ENCODE measurements at places on chromosomes 2 and 18.

GRCh38 chr2:166167449-166167848, 39.6 kb upstream of the SCN1A start:
- no peak for DNase-seq

DNA sequence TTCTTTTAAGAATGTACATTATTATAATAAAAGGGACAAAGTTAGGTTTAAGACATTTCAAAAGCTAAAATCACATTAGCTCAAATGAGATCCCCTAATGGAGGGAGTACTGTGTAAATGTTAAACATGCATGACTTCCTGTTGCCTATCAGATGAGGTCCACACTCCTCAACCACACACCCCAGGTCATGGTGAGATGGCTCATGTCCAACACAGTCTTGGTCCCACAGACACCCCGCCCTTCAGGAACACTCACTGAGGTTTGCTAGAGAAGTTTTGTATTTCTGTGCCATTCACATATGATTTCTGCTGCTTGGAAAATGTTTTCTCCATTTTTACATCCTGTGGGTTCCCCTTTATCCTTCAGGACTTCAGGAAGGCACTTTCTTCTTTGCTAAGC, 491.0 kb downstream of the SOX11 start:
- DNase-seq: no peak

- no peak for DNase-seq
Measured at GRCh38 chr2:157872791-157873190, 3.3 kb downstream of the ACVR1 start.

- DNase-seq: no peak
Measured at GRCh38 chr18:22765896-22766295, 167.2 kb upstream of the RBBP8 start.

- no peak for DNase-seq
Measured at GRCh38 chr2:197179744-197180498, 130.7 kb downstream of the ANKRD44 start.

- DNase-seq: no peak
Measured at GRCh38 chr2:69764286-69765095, 22.6 kb downstream of the ANXA4 start.

DNA sequence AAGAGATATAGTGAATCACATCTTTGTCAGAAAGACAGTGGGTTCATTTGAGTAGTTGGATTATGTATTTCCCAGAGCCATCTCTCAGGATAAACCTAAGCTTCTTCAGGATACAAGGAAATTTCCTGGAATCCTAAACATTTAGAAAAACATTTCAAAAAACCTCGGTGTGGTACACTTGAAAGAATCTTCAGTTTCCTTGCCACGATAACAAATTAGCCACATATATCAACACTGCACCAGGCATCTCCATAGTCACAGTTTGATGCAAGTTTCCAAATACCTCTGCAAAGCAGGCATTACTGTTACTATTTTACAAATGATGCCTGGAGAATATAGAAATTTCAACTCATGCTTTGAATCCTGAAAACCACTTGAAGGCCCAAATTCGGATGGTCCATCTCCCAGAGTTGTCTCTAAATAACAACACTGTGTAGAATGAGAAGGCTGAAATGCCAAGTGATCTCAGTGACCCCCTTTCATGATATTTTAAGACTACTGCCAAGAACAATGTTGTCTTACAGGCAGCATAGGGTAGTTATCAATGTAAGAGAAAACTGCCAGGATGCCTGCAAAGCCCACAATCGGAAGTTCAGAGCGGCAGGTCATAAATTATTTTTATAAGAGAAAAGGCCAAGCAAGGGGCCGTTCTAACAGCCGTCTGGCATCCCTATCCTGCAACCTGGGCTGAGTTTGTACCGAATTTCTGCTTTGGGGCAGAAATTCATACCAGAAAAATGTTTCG, 307.9 kb downstream of the TXNL1 start:
- no peak for DNase-seq

DNA sequence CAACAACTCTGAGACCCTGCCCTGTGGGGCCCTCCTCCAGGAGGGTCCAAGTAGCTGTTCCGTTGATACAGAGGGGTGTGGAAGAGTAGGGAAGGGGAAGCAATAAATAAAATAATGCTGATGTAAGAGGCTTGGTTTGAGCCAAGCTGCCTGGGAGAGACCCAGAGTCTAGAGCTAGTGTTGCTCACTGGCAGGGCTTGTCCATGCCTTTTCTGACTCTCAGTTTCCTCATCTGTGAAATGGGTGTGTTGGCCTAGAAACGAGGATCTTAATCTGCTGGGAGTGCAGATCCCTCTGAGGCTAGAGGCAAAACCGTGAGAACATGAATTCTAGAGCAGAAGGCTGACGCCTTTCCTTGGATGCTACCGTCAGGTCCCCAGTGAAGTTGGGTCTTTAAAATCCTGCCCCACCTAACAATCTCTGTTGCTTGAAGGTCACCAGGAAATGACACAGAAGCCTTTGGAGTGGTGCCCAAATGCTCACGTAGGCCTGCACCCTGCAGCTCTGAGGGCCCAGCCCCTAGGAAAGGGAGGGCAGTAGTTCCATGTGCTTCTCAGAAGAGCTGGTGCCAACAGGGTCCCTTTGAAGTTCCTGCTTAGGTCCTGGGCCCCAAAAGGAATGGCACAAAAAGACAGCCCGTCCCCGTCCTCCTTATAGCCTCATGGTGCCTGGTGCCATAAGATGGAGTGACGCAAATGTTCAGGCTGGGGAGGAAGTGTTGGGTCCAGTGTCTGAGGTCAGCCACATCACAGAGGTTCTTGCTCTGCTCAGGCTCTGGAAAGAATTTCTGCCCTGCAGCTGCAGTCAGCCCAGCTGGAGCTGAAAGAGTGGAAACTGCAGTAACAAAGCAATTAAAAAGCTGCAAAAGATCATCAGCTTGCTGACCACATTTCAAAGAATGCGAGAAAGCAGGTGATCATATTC, 73.2 kb upstream of the SMAD2 start:
- no peak for DNase-seq

DNA sequence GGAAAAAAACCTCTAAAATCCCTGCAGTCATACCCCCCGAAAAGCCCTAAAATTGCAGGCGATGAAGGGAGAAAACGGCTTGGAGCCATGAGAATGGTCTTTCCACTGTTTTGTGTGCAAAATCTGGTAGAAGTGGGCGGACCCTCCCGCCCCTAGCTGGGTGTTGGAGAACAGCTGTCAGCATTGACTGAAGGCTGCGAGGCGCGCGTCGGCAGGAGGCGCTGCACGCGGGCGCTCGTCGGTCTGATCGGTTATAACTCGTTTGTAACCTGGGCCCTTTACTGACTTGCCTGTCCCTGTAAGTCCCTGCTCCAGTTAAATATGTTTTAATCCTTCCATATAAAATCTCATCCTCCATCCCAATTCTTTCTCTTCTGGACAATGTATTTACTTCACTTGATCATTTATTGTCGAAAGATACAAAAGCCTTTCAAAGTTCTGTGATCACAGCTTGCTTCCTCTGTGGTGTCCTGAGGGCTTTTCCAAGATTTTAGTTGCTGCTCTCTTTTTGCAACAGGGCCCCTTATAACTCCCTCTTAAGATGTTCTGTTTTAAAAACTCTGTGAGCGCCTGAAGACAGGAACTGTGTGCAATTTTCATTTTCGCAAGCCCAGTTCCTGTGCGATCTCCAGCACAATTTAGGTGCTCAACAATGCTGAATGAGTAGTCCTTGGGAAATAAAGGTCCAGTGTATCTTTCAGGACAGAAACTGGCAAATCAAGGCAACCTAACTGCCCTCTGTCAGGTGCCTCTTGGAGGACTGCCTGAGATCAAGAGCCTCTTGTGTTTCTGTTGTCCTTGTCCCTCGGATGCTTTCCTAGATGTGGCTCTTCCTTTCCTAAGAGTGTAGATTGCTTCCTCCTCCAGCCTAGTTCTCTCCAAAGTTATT, 918 bp upstream of the HNRNPLL start:
- DNase-seq: peak; percentile 75

- peak; percentile 22 for DNase-seq
Measured at GRCh38 chr2:138853296-138853695, 73.1 kb upstream of the NXPH2 start.

DNA sequence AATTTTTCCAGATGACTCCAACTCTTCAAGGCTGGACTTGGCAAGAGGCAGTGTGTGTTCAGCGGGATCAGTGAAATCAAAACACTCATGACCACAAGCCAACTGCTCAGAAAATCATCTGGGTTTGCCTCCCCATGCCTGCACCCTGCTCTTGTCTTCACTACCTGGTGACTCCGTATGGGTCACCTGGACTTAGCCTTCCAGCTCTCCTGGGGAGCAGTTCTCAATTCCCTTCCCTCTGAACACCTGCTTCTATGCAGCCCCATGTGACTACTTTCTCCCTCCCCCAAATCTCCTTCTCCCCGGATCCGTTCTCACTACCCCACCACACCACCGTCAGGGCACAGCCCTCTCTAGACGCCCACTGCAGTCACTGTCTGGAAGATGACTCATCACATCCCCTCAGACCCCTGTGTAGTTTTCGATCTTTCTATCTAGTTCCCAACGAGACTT, 130.2 kb upstream of the ID2 start:
- no peak for DNase-seq

- no peak for DNase-seq
Measured at GRCh38 chr2:178819147-178819875, 12.1 kb upstream of the TTN start.

- no peak for DNase-seq
Measured at GRCh38 chr2:96259497-96259921, 6.3 kb downstream of the TMEM127 start.

- DNase-seq: no peak
Measured at GRCh38 chr2:239818531-239819011, 206.6 kb downstream of the NDUFA10 start.

DNA sequence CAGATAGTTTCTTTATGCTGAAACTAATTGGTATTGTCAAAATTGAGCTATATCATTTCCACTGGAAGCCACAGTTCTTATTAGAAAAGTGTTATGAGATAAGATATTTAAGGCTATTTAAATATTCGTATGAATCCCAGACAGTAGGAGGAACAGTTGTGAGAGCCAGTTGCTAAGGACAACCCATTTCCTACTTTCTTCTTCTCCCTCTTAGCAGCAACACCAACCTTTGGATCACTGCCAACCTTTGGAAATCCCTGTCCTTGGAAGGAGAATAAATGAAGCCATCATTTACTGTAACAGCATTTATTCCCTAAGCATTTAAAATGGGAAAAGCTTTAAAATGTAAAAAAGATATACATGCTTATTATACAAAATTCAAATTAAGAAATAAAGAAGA, 85.8 kb downstream of the PLCL1 start:
- DNase-seq: no peak

- DNase-seq: no peak
Measured at GRCh38 chr2:222998459-222998858, 53.5 kb upstream of the KCNE4 start.

GRCh38 chr2:240873805-240874714, 5.4 kb downstream of the AGXT start:
- DNase-seq: no peak

- DNase-seq: no peak
Measured at GRCh38 chr2:38407111-38407682, 30.1 kb upstream of the ATL2 start.

DNA sequence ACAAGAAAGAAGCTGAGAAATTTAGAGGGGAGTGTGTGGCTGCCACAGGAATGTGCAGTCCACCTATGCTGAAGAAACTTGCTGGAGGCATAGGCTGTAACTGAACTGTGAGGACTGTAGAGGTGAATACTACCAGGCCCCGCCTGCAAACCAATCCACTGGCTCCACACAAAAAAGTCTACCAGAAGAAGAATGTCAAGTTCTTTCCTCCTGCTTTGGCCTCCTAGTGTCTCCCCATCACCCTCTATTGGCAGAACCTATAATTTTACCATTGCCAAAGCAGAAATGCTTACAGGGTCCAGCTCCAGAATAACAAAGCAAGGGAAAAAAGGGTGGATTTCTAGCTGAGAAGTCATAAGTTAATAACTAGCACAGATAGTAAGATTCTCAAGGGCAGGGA, 5.9 kb upstream of the ATP5MC3 start:
- DNase-seq: no peak

- DNase-seq: no peak
Measured at GRCh38 chr2:18243816-18244215, 316.6 kb downstream of the RDH14 start.

Data from NCI-H446 treated with DMSO at 0.1 percent for 48 hours (cell line).